ENCODE measurements at places on chromosomes 3 and 15.

- DNase-seq = no peak
These were observed 368.2 kb upstream of the ROPN1 start for GRCh38 chr3:124360155-124360554.

DNA sequence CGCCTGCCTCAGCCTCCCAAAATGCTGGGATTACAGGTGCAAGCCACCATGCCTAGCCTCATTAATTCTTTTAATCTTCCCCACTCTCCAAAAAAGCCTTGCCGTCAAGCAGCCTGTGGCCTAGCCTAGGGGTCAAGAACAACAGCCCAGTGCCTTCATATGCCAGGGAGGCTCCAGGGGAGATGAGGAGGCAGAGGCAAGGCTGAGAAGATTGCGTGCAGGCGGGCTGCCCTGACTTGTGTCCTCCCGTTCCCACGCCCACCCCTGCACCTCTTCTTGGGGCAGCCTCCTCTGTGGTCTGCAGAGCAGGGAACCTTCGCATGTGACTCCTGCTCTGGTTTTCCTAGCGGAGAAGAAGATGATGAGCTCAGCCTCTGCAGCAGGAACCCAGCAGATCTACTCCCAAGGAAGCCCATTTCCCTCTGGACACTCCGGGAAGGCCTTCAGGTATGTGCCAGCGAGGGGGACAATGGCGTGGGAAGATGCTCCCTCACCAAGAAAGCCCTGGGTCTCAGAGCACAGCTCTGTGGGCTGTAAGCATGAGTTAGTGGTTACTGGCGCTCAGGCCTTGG lies 118.5 kb upstream of the ABHD17C start:
- DNase-seq = no peak

- DNase-seq = no peak
These were observed 51.4 kb downstream of the FLNB start for GRCh38 chr3:58059349-58060321.

GRCh38 chr3:147447224-147447623 lies 38.1 kb downstream of the ZIC1 start:
- no peak for DNase-seq

DNA sequence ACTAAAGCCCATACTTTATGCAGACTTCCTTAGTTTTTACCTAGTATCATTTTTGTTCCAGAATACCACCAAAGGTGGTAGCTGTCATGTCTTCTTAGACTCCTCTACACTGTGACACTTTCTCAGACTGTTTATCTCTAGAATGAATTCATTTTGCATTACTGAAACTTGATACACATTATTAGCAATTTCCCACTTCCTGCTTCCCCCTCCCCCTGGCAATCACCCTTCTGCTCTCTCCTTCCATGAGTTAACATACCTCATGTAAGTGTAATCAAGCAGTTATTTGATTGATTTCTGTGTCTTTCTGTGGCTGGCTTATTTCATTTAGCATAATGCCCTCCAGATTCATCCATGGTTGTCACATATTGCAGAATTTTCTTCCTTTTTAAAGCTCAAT lies 204.9 kb downstream of the STAG1 start:
- no peak for DNase-seq

DNA sequence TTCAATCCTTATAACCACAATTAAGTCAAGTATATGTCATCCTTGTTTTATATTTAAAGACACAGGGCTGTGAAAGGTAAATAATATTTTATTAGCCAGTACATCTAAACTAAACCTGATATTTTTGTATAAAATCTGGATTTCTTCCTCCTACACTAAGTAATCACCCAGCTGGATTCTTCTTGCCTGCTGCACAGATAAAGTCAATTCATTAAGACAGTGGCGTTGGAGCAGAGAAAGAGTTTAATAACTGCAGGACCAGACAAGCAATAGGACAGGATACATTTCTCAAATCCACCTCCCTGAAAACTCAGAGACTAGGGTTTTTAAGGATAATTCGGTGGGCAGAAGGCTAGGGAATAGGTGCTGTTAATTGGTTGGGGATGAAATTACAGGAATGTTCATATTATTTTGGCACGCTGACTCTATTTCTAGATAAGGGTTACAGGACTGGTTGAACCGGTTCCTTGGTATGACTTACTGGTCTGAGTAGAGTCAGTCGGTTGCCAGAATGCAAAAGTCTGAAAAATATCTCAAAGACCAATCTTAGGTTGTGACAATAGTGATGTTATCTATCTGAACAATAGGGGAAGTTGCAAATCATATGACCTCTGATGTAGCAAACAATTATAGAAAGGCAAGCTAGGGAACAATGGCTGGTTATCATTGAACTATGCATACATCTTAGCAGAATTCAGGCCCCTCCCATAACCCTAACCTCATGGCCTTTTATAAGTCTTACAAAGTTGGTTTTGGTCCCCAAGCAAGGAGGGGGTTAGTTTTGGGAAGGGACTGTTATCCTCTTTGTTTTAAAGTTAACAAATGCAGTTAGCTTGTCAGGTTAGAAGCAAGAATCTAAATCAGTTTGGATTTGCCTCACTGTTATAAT lies 244.8 kb downstream of the ALCAM start:
- DNase-seq = no peak

GRCh38 chr3:185151964-185152409 lies 873 bp downstream of the C3orf70 start:
- no peak for DNase-seq

- no peak for DNase-seq
These were observed 16.9 kb downstream of the ACKR2 start for GRCh38 chr3:42826141-42826540.

GRCh38 chr3:122272879-122273278 lies 52.2 kb upstream of the CSTA start:
- no peak for DNase-seq

DNA sequence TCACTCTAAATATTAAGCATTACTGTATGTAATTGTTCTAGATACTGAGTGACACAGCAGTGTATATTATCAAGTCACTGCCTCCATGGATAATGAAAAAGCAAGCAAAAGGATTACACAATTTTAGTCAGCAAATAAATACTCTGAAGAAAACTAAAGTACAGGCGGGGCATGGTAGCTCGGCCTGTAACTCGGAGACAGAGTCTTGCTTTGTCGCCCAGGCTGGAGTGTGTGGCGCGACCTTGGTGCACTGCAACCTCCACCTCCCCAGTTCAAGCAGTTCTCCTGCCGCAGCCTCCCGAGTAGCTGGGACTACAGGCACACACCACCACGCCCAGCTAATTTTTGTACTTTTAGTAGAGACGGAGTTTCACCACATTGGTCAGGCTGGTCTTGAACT lies 32.7 kb downstream of the RBM6 start:
- DNase-seq = no peak

DNA sequence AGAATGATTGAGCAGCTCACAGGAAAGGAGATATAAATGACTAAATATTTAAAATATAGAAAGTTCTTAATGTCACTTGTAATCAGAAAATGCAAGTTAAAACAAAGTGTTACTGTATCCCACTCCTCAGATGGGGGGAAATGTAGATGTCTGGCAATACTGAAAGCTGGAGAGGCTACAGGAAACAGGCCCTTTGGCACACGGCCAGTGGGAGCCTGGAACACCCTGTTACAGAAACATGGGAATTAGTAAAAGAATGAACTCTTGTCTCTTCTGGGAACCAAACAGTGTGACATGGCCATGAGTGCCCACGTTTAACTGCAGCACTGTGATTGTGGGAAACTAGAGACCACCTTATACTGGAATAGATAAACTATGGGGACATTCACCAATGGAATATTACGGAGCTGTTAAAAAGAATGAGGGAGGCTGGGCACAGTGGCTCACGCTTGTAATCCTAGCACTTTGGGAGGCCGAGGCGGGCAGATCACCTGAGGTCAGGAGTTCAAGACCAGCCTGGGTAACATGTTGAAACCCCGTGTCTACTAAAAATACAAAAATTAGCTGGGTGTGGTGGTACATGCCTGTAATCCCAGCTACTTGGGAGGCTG lies 50.2 kb downstream of the CDCP1 start:
- DNase-seq = no peak

GRCh38 chr3:114034787-114035545 lies 21.4 kb downstream of the CCDC191 start:
- DNase-seq = no peak

DNA sequence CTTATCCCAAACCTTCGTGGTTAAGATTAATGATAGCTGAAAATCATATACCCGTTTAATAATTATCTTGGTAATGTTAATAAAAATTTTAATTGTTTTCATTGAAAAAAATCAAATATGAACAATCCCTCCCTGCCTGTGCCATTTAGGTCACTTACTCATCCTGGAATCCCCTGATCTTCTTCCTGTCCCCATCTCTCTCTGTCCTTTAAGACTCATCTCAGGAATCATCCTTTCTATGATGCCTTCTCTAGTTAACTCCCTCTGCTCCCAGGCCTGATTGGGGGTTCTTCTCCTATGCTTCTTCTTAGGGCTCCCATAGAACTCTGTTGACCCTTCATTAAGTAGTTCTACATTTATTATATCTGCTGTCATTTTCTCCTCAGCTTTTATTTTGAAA lies 91.6 kb downstream of the MBNL1 start:
- DNase-seq = no peak

DNA sequence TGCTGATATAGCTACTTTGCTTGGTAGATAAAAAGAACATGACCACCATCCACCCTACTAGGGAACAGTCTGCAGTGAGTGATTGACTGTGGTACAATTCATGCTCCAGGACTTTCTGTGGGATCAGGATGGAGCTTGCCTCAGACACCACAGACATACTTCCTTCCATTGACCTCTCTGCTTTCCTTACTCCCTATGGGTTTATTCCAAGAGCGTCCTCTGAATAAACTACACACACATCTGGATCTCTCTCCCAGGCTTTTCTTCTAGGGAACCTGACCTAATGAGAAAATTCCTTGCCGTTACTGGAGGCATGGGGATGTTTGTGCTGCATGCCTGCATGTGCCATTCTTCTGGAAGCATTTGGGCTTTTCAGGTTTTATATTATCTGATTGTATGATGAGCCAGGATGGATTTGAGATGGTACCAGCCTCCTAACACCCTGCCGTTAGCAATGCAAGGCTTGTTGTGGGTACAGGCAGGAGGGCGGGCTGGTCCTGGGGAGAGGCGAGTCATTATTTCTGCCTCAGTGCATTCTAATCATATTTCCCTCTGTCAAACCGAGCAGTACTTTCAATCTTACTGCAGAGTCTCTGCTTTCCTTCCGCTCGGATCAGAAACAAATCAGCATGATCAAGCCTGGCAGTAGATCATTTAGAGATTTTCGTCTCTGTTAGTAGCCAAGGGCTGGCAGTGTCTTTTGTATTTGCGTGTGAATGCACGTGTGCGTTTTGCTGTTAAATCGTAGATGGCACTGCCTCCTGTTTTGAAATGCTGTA lies 279.2 kb downstream of the PDCD6IP start:
- no peak for DNase-seq

All from activated CD8-positive, alpha-beta memory T cell treated with anti-CD3 and anti-CD28 coated beads, Interleukin-2, amount 50 U/mL, for 4 hours (primary cell).